ENCODE measurements at places on chromosomes 13 and 19.

GRCh38 chr13:42283574-42283973, 11.6 kb downstream of the AKAP11 start:
- DNase-seq: no peak

- no peak for DNase-seq
Measured at GRCh38 chr13:98556968-98557631, 19.8 kb downstream of the STK24 start.

GRCh38 chr19:44529536-44529935, at the start of gene CEACAM20:
Gene CEACAM20, minus strand, starts transcription at chr19:44529675. Its CDS starts 166 bp downstream, at chr19:44529509.
- no peak for DNase-seq

- DNase-seq: no peak
Measured at GRCh38 chr19:48826606-48827020, 9.7 kb downstream of the HSD17B14 start.

DNA sequence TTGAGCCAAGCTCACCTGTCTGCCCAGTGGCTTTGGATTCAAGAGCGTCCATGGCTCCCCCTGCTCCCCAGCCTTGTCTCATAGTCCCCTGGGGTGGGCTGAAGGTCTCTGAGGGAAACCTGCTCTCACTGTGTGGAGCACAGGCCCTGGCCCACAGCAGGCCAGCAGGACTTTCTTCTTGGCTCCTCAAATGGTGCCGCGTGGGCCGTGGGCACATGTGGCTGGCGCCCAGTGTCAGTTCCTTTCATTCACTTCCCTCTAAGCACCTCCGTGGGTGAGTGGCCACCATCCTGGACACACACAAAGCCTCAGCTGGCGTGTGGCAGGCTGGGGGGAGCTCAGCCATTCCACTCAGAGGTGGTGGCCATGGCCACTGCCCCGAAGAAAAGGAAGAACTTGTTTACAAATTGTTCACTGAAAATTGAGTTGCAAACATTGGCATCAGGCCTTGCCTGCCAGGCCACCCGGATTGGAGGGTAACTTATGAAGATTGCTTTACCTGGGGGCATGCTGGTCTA, 53.1 kb downstream of the C1QTNF9 start:
- DNase-seq: no peak

DNA sequence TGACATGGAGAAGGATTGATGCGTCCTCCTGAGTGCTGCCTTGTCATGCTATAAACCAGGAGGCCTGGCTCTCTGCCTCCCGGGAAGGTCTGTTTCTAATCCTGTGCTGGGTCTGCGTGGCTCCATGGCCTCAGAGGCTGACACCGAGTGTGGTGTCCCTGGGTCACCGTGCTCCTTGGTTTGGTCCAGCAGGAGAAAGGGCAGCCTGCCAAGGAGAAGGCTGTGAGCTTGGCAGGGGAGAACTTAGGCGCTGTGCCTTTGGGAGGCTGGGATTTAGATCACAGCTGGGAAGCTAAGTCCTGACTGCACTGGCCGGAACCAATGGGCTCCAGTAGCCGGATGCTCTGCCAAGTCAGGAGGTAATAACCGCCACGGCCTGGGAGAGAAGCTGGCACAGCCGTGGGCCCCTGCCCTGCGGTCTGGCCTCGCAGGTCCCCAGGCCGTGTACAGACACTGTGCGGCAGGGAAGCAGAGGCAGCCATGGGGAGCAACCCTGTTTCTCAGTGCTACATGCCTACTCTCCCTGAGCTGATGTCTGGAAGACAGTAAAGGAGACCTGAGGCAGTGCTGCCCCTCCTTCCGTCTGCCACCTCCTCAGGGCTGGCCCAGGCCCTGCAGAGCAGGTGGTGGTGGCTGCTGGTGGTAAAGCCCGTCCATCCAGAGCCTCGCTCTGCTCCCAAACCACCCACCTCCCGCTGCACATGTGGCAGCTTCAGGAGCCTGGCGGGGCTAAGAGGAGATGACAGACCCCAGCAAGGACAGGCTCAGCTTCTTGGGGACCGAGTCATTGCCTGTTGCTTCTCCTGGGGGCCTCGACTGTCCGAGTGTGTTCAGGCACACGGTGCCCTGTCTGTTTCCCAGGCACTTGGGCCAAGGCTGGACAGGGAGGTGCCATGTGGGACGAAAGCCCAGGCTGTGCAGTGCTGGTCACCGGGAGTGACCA, 44.9 kb downstream of the C13orf46 start:
- DNase-seq: no peak

DNA sequence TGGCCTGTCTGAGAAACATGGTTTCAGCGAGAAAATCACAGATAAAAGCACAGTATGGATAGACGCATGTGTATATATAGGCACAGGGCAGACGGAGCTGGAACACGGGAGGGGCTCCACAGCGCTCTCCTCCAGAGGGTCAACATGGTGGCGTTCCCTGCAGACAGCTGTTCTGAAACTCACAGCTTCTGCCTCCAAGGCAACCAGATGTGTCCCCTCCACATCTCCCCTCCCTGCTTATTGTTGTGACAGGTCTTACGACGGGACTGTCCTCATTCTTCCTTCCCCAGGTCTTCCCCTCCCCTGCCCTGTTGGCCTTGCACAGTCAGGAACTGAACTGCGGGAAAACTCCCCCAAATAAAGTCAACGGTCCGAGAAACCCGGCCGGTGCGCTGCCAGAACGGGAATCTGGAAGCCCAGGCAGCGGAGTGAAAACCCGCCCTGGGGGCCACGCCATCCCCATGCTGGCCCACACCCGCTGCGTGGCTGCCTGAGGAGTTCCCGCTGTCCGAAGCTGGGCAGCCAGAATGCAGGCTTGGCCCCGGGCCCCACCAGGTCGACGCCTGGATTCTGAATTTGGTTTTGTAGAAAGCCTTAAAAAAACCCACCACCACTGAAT, 2.6 kb upstream of the TIMM13 start:
- DNase-seq: no peak

DNA sequence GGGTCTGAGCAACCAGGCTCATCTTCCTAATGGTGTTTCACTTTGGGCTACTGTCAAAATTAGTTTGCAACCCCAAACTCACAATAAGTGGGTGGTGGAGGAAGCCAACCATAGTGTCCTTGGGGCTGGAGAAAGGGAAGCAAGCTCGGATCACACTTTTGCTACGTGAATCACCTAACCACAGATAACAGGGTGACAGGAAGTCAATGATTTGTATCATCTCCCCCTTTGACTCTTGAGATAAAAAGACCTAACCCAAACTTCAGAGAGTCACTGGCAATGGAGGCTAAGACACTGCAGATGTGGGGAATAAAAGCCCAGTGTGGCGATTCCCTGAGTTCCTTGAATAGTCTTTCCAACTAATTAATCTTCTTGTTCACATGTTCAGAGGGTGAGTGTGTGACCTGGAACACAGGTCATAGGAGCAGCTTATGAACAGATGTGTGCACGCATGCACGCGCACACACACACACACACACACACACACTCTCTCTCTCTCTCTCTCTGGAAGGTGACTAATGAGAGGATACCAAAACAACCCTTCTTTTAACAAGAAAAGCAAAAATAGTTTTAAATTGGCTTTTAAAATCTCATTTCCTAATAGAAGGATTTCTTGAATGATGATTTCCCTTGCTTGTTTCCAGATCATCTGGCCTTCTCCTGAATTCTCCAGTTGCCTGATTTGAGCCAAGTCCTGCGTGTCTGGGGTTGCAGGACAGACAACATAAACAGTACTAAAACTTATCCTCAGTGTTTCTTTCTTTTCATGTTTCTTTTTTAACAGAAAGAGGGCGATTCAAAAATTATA, 21.2 kb upstream of the DOCK9 start:
- DNase-seq: no peak

- no peak for DNase-seq
Measured at GRCh38 chr19:47613165-47614020, 4.5 kb downstream of the BICRA start.

GRCh38 chr19:35868172-35868822, at the start of gene APLP1:
Gene APLP1, plus strand, starts transcription at chr19:35868574. Its CDS starts 63 bp downstream, at chr19:35868637.
- no peak for DNase-seq

DNA sequence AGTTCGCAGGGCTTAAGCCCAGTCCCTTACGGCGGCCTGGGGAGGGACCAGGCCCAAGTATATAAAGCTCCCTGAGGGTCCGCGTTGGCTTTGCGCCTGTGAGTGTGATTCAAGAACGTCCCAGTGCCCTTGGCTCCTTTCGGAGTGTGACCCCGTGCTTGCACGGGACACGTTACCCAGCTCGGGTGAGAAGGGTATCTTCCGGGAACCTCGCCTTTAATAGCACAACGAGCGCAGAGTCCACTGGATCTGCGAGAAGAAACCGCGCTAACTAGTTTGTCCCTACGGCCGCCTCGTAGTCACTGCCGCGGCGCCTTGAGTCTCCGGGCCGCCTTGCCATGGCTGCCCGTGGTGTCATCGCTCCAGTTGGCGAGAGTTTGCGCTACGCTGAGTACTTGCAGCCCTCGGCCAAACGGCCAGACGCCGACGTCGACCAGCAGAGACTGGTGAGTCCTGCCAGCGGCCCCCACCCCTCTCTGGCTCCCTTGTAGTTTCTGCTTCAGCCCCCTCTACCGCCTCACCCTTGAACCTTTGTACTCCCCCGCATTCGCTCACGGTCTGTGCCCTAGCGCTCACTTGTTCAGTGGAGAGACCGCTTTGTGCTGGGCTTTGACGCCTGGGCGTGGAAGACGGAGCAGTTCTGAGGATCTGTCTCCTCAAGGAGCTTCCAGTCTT, at the start of gene DNAJC15:
Gene DNAJC15, plus strand, starts transcription at position 298 of the 675 bp plus-strand sequence. Its CDS starts 41 bp downstream, at position 339.
- no peak for DNase-seq

GRCh38 chr13:98039964-98040363, 86.5 kb downstream of the IPO5 start:
- DNase-seq: no peak

DNA sequence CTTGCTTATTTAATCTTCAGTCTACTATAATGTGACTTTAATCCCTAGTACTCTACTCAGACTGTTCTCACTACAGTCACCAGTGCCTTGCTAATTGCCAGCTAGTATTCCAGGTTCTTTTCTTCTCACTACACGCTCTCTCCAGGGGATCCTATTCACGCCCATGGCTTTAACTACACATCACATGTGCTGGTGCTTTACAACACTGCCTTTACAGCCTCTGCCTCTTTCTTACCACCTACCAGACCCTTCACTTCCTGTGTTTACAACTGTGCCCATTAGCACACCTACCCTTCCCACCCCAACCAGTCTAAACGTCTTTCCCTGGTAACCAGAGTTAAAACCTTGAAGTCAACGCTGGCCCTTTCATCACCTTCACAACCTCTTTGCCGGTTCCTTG, 249.5 kb downstream of the DNAJC15 start:
- no peak for DNase-seq

- no peak for DNase-seq
Measured at GRCh38 chr19:663682-664117, 686 bp upstream of the RNF126 start.

DNA sequence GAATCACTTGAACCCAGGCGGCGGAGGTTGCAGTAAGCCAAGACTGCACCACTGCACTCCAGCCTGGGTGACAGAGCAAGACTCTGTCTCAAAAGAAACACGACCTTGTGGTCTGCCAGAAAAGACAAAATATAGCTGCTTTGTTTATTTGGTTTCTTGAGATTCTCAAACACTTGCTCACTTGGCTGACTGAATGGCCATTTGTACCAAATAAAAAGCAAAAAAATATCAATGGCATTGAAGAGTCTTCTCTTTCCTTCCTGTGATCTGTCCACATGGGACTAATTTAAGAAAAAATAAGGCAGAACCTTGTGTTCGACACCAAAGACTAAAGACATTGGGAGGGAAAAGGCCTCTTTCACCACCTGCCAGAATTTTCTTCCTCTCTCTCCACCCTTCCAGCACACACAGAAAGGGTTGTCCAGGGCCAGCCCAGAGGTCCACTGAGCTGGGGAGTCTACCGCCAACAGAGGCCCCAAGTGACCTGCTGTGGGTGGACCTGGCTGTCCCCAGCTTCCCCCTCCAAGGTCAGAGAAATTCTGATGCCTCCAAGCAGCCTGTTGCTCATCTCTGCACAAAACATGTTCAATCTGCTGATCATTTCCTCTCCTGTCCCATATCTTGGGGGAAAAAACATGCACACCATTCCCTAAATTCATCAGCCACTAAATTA, 5.9 kb downstream of the BRME1 start:
- no peak for DNase-seq

DNA sequence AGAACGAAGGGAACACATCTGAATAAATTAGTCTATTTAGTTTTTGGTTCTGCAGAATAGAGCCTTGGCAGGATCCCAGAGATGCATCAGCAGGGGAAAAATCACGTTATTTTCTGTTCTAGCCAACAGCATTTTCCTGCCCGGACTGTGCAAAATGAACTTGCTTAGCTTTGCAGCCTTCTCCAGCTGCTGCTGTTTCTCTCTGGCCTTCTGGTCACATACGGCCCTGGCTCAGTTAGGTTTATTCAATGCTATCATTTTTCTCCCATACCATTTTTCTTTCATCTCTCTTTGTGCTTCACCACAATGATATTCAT, 110.4 kb upstream of the KL start:
- no peak for DNase-seq

GRCh38 chr13:113796964-113797676, 38.1 kb downstream of the TMEM255B start:
- DNase-seq: no peak

DNA sequence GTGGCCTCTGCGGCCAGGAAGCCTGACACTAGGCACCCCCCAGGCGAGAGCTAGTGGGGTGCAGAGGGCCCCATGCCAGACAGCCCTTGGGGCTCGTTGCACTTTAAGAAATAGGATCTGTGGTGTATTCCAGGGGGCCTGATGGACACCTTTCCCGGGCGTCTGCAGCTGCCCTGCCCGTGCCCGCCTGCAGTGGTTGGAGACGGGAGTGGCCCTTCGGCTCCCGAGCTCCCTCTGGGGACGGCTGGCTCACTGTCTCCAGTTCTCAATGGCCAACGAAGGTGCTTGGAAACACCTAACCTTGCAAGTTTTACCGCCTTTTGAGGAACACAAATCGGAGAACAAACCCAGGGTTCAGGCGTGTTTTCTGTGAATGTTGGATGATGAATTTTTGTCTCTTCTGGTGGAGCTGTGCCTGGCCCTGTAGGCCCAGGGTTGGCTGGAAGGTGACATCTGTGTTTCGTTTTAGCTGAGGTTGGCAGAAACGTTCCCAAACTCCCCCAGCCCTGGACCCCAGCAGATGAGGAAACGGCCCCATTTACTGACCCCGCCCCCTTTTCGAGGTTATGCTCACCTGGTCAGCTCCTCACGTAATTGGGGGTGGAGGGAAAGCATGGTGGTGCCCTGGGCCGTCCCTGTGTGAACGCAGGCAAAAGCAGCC, 17.4 kb upstream of the NPAS1 start:
- DNase-seq: no peak

- no peak for DNase-seq
Measured at GRCh38 chr13:65488606-65489005, 1741.5 kb downstream of the PCDH9 start.

DNA sequence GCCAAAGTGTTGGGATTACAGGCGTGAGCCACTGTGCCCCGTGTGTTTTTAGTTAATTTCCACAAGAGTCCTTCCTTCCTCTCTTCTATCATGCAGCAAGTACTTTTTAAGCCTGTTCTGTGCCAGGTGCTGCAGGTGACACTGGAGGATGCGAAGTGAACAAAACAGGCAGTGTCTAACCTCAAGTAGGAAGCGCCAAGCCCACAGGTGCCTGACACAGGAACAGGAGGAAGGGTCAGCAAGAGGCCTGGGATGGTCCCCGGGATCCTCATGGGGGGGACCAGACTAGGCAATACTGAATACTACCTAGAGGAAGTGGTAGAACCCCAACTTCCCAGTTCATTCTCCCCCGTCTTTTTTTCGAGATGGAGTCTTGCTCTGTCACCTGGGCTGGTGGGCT, 1.8 kb upstream of the CALR start:
- DNase-seq: no peak

- DNase-seq: no peak
Measured at GRCh38 chr19:6587998-6588507, 2.9 kb downstream of the CD70 start.

- DNase-seq: no peak
Measured at GRCh38 chr13:48782429-48782840, 128.7 kb downstream of the CYSLTR2 start.

- no peak for DNase-seq
Measured at GRCh38 chr19:47729468-47729798, 15.9 kb upstream of the NOP53 start.
